Uterus (tissue), 4 donors: ENCODE measurements at places on chromosomes 3 and 15.

DNA sequence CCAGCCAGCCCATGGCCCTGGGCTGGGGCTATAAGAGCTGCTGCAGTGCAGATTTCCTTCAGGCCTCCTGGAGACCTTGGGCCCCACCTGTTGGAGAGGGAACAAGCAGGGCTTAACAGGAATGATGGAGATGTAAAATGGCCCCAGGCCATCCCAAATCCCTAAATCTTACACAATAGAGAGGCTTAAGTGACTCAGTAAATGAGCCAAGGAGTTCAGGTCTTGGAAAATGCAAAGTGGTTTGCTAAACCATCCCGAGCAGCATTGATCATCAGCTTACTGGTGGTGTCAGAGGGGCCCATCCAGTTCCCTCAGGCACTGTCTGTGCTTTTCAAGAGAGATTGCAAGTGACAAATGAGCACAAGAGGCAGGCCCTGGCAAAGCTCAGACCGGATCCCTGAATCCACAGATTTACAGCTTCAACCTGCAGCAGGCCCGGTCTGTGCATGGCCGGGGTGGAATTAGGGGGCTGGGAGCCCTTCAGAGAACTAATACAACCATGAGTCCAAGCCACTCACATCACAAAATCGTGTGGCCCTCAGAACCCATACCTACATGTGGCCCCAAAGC, 325.4 kb downstream of the UACA start:
- no peak for DNase-seq

DNA sequence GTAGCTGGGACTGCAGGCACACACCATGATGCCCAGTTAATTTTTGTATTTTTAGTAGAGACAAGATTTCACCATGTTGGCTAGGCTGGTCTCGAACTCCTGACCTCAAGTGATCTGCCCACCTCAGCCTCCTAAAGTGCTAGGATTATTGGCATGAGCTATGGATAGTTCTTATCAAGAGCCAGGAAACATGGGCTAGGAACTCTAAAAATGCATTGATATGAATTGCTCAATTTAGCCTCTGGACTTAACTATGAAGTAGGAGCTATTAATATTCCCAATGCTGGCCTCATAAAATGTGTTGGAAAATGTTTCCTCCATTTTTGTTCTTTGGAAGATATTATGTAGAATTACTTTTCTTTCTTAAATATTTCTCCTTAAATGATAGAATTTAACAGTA, 82.8 kb upstream of the PEX5L start:
- DNase-seq = no peak

DNA sequence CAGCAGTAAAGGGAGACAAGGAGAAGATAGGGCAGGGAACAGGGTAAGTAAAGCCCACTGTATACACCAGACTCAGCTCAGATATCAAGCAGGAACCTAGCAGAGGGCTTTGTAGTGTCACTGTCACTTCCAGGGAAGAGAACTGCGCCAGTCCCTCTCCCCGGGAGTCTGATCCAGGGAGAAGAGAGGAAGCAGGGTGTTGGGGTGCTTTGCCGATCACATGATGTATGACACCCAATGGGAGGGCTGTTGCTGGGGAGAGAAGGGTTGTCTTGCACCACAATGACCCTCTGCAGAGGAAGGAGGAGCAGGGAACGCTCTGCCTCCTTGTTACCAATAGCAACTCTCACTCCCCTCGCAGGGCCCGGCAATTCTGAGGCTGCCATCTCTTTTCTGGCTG, 147.2 kb upstream of the SLC2A2 start:
- no peak for DNase-seq

- DNase-seq = no peak
Observed at GRCh38 chr3:179622023-179622422, 17.4 kb downstream of the NDUFB5 start.

DNA sequence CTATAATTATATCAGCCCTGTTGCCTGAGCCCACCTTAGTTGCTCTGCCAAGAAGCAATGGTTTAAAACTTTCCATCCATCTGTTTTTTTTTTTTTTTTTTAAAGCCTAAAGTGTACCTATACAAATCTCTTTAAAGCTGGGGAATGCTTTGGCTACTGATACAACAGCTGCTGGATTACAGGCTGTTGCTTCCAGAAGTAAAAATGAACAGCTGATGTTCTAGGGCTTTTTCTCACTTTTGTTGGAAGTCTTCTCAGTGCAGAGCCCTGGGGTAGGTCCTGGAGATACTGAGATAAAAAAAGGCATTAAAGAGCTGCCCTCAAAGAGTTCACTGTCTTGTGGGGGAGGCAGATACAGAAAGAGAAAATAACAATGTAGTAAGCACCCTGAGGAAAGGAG, 218.1 kb downstream of the NLGN1 start:
- DNase-seq = no peak

GRCh38 chr3:64224826-64225610, at the start of gene PRICKLE2:
Gene PRICKLE2 (minus strand): TSS chr3:64225466. CDS start chr3:64198927, 26,539 bp downstream.
- DNase-seq = peak; percentile 78

DNA sequence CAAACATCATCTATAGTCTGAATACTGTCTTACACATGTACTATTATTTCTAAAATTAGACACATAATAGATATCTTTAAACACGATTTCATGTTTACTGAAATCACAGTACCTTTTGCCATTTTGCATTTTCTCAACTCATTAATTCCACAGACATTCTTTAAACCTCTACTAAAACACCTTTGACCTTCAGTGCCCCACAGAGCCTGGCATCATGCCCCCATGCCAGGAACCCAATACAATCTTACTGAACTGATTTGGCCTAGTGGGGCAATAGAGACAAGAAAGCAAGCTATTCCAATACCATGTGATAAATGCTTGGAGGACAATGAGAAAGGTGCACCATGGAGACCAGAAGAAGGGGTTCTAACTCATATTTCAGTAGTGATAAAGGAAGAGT, 19.3 kb upstream of the GUCA1C start:
- DNase-seq = no peak

- DNase-seq = no peak
Observed at GRCh38 chr3:129010310-129010956, 9.3 kb downstream of the EFCC1 start.

DNA sequence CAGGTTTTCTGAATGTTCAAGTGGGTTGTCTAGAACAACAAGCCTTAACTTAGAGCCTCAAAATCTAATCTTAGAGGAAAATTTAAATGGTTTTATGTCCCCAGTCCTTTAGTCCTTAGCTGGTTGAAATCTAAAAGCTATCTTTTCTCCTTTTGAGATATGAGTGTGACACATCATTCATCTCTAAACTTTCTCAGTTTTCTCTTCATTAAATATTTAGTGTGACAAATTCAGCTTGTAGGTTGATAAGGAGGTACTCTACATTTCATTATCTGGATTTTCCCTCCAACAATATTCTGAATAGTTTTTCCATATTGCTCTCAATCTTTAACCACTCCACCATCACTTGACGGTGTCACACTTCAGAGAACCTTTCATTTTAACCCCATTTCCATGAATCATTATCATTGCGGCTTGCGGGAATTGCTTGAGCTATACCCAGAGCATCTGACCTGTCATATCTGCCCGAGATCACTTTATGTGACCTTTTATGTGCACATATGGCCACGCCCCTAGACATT, 16.1 kb upstream of the ATP8B4 start:
- DNase-seq = no peak

- no peak for DNase-seq
Observed at GRCh38 chr3:170701696-170702678, 116.1 kb upstream of the SLC7A14 start.

DNA sequence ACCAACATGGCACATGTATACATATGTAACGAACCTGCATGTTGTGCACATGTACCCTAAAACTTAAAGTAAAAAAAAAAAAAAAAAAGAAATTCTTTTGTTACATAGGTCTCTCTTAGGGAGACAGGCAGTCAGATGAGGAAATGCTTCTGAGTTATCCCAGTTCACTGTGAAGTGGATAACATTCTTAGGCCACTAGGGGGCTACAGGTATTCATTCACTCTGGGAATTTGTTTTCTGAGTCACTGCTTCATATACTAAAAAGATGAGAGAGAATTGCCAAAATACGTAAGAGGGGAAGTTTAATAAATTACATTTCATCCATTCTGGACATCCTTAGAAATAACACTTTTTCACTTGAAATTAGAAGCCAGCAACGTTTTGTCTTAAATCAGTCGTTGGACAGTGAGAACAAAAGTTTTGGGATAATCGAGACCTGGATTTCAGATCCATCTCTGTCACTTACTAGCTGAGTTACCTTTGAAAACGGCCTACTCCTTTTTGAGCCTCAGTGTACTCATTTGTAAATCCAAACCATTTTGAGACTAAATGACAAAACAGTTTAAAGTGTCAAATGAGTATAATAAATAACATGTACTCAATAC, 738.4 kb upstream of the ALCAM start:
- no peak for DNase-seq

- no peak for DNase-seq
Observed at GRCh38 chr3:184703657-184704056, 8.2 kb downstream of the MAGEF1 start.

GRCh38 chr3:191808073-191808472, 347.1 kb downstream of the PYDC2 start:
- DNase-seq = no peak

GRCh38 chr15:61037031-61037430, 192.1 kb downstream of the RORA start:
- no peak for DNase-seq

- no peak for DNase-seq
Observed at GRCh38 chr3:65786890-65787289, 251.8 kb downstream of the MAGI1 start.

- DNase-seq = peak; percentile 71
Observed at GRCh38 chr3:4826237-4827100, 152.8 kb upstream of the BHLHE40 start.

GRCh38 chr3:173354124-173354523, 43.4 kb upstream of the NLGN1 start:
- no peak for DNase-seq

GRCh38 chr15:49898575-49899283, 220.3 kb downstream of the ATP8B4 start:
- no peak for DNase-seq

GRCh38 chr3:140898340-140899180, 43.1 kb upstream of the SLC25A36 start:
- DNase-seq = no peak

DNA sequence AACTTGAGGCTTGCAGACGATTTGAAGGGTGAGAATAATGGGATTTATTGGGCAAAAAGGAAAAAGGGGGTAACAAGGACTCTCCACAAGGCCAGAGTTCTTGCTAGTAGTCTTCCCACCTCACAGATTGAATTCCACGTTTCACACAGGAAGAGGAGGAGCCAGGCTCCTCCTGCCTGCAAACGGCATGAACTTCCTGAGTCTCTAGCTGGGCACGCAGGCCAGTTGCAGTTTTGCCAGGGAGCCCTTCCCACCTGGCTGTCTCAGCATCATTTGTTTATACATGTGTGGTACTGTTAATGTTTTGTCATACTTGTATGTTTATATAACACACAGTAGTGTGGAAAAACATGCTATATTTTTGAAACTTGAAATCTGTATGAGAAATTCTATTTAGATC, 155.0 kb downstream of the NLGN1 start:
- DNase-seq = no peak

DNA sequence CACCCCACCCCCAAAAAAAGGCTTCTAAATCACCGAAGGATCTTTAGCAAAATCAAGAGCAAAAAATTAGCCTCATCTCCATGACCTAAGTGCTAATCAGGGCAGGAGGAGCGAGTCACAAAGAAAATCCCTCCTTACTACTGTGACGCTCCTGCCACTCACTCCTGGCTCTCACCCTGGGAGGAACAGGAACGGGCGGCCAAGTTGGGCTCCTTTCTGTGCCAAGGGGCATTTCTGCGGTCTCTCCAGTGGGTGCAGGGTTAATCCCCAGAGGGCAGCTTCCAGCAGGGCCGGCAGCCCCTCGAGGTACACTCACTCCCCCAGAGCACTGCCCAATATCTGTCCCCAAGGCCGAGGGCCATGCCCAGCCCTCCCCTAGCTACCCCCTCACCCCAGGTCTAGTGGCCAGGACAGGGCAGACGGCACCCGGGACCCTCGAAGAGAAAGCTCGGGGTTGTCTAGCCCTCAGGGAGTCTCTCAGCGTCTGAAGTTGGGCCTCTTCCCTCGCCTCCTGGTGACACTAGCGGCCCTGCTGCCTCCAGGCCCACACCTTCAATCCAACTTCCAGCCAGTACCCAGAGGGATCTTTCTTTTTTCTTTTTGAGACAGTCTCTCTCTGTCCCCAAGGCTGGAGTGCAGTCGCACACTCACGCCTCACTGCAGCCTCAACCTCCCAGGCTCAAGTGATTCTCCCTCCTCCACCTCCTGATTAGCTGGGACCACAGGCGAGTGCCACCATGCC, 706 bp downstream of the CAV3 start:
- DNase-seq = no peak

- DNase-seq = no peak
Observed at GRCh38 chr3:157117875-157118654, 41.9 kb downstream of the CCNL1 start.

GRCh38 chr15:60703207-60703933, 224.4 kb upstream of the ICE2 start:
- DNase-seq = no peak

- DNase-seq = no peak
Observed at GRCh38 chr3:178001670-178002101, 534.5 kb upstream of the KCNMB2 start.

GRCh38 chr3:45980819-45981218, 14.8 kb downstream of the FYCO1 start:
- no peak for DNase-seq

- peak; percentile 40 for DNase-seq
Observed at GRCh38 chr3:4976109-4976508, 3.1 kb upstream of the BHLHE40 start.

DNA sequence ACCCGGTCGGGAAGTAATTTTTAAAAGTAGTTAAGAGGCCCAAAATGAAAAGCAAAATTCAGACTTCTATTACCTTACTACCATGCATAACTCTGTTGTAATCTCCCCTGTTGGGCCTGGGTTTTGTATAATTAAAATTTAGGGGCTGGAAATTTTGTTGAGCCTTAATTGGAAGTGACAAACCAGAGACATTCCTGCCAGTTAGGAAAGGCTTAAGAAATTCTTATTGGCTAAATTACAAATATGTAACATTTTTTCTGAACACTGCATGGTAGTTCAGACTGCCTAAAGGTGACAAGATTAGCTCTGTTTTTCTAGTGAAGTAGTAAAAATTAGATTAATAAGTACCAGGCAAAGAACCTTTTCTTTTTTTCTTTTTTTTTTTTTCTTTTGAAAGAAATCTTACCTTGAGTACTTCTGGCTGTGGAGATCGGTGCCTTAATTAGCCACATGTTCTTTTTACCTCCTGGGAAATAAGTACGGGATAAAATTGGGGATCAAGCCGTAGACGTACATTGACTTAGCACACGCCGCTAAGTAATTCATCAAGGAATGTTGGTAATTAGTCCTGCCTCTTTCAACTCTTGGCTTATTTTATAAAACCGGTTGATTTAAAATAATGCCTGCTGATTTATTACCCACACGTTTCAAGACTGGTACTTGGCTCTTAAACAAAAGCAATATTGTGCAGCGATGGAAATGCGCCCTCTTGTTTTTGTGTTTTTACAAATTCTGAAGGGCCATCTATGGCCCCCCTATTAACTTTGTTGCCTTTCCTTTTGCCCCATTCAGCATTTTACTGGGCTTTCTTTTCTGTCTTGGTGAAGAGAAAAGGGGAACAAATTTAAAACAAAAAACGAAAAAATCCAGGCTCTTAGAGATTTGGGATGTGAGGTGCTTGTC, 111.2 kb upstream of the SAMMSON start:
- DNase-seq = no peak
